ENCODE measurements at places on chromosomes 3 and 15.

DNA sequence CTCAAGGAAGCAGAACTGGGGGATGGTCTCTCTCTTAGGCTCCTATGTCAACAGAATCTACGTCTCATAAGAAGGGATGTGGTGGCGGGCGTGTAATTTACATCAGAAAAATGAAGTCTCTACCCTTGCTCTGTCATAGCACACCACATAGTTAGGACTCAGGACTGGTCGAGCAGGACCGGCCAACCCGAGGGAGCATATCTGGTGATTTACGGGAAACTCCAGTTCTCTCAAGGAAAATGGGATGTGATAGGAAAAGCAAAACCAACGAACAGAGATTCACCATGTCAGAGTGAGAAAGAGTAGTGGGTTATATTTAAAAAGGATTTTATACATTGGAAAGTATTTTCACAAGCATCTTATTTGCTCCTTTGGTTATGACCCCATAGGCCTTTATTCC is 54.7 kb downstream of the IGF2BP2 start:
- DNase-seq: no peak

- DNase-seq: no peak
Measured at GRCh38 chr3:6060251-6060650, 800.7 kb upstream of the GRM7 start.

GRCh38 chr3:49865198-49865784 is 4.4 kb downstream of the CAMKV start:
- no peak for DNase-seq

DNA sequence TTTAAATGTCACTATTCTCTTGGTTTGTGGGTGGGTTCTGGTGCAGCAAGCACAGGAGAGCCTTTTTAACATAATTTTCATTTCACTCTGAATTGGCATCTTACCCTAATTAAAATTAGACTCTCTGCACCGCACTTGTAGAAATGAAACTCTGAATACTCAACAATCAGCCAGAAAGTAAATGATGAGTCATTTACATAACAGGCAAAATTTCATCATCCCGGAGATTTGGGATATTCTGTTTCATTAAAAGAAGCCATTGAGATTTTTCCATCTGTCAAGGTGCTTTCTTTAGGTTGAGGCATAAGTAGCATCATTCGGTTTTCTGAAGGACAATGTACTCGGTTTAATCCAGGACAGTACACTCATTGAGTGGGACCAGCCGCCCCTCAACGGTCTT is 111.0 kb downstream of the RFTN1 start:
- DNase-seq: peak; percentile 65

DNA sequence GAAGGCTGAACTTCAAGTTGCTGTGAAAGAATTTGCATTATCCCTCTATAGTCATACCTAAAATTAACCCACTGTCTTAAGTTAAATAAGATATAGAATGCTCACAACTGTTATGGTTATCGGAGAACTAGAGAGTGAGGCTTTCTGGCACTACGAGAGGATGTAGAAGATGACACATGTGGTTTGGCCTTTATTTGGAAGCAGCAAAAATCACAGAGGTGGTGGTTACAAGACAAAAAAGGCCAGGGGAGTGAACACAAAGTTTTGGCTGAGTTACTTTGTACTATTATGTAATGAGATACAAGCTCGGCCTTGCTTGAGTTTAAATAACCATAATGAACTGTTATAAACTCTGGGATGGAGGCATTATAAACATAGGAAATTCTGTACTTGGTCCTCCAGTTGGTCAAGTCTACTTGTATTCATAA is 78.3 kb upstream of the ICE2 start:
- no peak for DNase-seq

DNA sequence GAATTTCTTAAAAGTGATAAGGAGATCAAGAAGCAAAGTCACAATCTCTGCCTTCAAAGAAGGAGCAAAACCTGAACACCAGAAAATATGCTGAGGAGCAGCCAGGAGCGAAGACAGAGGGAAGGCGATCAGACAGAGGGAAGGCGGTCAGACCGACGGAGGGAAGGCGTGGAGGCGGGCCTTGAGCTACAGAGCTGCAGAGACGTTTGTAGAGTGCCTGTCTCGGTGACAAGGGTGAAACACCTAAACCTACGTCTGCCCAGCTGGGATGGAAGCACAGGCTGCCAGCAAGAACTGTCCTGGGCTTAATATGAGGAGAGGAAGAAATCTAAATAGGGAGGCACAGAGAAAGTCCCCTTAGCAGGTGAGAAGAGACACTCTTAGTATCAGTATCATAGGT is 476.0 kb downstream of the OCA2 start:
- DNase-seq: no peak

DNA sequence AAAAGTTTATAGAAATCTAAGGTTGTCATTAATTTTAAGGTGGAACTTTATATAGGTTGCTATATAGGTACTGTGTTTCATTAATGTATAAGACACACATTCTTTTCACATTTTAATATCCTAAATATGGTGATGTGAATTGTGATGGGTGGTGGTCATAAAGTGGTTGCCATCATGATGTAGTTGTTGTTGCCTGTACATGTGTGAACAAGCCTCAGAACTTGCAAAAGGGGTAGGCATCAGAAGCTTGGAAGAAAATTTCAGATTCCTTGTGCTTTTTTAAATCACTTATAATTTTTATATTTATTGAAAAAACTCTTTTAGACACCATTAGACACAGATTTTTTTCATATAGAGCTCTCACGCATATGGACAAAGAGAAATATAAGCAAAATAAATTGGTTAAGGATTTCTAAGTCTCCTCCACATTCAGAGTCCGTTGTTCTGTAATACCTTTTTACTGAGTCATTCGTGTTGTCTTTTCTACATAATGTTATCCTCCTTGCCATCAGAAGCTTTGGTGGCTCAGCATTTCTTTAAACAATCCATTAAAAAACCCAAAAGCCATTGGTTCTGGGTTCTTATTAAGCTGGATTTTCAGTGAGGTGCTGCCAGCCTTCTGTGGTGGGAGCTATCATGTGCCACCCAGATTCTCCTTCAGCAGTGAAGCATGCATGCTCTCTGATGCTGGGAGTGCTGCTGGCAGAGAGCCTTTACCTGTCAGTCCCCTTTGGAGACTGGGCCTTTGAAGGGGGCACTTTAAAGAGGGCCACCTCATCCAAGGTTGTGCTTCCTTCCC is 140.4 kb upstream of the GALNT15 start:
- peak; percentile 8 for DNase-seq

DNA sequence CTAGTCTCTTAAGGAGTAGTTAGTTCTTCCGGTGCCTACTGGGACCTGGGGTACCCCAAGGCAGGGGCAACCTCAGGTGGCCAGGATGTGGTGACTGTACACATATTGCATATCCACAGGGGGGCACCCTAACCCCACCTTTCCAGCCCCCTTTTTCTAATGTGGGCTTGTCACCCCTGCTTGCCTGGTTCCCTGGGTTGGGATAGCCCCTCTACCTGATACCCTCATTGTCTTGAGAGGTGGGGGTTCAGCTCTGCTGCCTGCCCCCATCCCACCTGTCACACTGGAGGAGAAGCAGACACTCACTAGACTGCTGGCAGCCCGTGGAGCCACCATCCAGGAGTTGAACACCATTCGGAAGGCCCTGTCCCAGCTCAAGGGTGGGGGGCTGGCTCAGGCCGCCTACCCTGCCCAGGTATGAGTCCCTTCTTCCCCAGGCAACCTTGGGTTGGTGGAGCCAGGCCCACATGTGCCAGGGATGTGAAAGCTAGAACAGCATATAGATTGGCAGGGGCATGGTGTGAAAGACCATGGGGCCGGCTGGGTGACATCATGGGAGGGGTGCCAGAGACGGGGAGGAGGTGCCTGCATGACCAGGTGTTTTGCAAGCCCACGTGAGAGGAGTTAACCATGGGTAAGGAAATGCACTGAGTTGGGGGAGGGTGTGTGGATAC is 4.0 kb downstream of the GLYCTK start:
- DNase-seq: no peak

DNA sequence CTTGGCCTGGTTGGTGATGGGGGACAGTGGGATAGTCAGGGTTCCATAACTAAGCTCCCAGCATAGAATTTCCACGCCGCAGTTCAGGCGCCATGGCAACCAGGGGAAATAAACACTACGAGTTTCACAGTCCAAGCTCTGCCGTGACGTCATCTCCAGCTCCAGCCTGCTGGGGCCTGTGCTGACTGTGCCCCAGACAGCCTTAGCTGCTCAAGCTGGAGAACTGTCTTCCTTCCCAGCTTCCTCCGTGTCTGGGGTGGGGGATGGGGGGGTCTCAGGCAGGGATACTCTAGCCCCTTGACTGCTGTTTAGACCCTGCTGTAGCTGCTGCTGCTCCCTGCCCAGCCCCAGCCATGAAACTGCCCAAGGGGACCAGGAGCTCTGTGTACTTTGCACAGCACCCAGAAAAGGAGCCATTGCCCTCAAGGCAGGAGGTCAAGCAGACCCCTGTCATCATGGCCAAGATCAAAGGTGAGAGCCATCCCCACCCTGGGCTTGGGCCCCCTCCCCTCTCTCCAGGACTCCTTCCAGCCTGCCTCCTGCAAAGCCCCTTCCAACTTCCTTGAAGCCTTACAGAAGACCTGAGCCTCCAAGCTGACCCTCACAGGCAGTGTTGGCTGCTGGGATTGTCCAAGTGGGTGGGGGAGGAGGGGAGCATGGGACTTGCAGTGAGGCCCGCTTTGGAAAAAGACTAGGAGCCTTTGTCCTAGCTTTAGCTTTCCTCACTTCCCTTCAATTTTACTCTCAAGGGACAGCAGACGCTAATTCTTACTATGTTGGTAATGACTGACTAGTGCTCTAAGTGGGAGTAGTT is 11.4 kb upstream of the CSPG4 start:
- peak; percentile 91 for DNase-seq

DNA sequence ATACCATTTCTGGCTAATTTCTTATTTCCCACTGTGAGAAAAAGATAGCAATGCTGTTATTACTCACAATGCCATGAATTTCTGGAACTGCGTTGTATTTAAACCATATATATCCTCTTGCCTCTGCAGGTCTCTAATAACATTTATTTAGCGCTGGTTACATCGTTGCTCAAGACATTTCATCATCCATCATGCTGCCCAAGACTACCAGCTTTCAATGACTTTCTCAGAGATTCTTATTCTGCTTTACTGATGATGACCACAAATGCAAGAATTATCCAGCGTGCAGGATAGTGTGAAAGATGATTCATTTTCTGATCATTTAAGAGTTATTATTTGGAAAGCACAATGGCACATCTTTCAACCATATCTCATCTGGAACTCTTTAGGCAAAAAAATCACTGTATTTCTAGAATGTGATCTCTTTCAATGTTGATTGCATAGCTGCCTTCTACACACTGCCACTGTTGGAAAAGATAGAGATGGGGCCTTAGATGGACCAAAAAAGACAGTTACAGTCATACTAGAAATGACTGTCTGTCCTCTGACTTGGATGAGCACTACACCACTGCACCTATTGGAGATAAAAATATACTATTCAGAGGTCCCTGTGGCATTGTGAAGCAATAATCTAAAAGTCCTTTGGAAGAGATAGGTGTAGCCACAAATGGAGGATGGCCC is 716.1 kb downstream of the NSUN3 start:
- DNase-seq: no peak

DNA sequence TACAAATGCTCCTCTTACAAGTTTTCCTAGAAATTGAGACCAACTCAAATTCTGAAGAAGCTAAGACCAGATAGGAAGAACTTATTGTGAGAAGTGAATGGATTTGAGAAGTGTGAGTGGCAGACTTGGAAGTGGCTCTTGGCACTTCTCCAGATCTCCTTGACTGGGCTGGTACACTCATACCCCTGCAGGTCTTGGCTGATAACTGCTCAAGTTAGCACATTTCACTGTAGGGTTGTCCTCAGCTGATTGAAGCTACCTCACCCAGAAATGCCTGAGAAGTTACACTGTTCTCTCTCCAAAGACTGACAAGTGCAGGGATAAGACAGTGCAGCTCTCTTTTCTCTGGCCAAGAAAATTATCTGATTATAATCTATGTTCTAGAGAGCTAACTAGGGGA is 16.5 kb upstream of the CLDN1 start:
- peak; percentile 41 for DNase-seq

- DNase-seq: peak; percentile 70
Measured at GRCh38 chr3:52436500-52437149, 8.3 kb downstream of the SEMA3G start.

- DNase-seq: no peak
Measured at GRCh38 chr3:175988401-175988800, 1129.3 kb downstream of the NAALADL2 start.

All from fibroblast of mammary gland (primary cell).